ENCODE measurements at places on chromosomes 2 and 18. TPM values are rescaled to one million over a fixed set of nuclear protein-coding genes. Genes with fewer than 3 reads are reported as not detected.
A peak's percentile ranks its signal among the peaks of the same experiment; 100 is the strongest.

Gene CCDC68
- total RNA-seq, result not detected

Gene DNAH7
- total RNA-seq, result 1.2 TPM

Gene LHCGR
- 0.78 TPM for total RNA-seq

Gene NMUR1
- total RNA-seq, result 0.23 TPM

Gene TMBIM1
- 1.6 TPM for total RNA-seq

Gene HSBP1L1
- 6.5 TPM for total RNA-seq

Gene TMEM17
- 3.2 TPM for total RNA-seq

Gene CNDP1
- total RNA-seq, result 0.18 TPM

Gene LIPG
- total RNA-seq, result 34.1 TPM

DNA sequence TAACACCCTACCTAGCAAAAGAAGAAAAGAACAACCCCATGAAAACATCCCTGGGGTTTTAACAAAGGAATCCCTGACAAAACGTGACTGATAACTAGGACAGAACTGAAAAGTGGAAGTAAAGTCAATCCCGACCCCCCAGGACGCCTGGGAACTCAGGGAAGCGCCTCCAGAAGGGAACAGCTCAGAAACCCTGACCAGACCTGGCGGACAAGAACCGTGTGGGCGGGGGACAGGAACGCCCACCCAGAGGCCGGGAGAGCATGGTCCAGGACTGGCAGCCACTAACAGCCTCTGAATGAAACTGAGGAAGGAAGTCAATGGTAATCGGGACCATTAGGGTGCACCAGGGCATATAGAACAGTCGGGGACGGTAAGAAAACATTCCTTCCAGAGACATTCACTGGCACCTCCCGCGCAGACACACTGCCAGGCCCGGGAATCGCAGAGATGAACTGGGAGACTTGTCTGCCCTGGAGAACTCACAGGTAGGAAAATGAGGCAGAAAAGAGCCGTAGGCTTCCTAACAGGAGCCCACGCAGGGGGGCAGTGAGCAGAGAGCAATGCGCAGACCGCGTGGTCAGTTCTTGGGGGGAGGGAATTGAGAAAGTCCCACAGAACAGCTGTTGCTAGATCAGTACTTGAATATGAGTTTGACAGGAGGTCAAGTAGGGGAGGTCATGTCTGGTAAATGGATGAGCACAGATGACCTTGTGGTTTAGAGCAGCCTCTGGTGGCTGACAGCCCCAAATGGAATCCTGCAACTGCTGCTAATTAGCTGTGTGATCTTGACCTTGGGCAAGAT is 1.3 kb upstream of the TBC1D8 start:
- ATAC-seq, result no peak

DNA sequence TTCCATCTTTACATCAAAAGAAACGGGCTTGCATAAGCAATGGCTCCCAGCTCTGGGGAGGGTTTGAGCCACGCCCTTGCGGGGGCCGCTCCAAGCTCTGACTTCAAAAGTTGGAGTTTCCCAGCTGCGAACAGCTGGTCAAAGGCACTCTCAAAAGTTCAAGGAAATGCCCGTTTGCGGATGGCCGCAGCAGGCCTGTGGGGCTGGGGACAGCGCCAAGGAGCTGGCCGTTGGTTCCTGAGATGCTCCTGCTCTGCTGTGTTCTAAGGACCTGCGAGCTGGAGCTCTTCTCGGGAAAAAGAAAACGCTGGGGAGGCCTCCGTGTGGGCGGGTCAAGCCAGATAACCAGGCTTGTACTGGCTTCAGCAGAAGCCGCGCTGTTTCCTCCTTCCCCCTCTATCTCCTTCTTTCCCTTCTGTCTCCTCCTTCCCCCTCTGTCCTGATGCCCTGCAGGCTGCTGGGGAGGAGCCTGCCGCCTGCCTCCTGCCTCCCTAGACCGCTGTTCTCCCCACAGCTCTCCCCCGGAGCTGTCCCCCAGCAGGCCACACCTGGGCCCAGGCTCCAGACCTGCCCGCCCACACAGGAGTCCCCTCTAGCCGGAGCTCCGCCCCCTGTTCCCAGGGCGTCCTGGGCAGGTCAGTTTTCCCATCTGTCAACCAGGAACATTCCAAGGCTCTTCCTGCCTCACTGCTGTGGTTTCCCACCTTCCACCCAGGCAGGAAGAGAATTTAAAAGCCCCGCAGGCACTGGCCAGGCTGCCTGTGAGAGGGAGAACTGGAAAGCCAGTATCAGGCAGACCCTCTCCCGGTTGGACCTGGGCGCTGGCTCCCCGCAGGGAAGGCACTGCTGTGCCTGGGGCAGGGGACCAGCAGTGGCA is 14.1 kb downstream of the KLF11 start:
- ATAC-seq, result peak; percentile 81

GRCh38 chr2:47041891-47042684 is 113.0 kb downstream of the STPG4 start:
- ATAC-seq, result peak; percentile 40

GRCh38 chr18:77042583-77042982 is 90.0 kb downstream of the MBP start:
- ATAC-seq, result no peak

DNA sequence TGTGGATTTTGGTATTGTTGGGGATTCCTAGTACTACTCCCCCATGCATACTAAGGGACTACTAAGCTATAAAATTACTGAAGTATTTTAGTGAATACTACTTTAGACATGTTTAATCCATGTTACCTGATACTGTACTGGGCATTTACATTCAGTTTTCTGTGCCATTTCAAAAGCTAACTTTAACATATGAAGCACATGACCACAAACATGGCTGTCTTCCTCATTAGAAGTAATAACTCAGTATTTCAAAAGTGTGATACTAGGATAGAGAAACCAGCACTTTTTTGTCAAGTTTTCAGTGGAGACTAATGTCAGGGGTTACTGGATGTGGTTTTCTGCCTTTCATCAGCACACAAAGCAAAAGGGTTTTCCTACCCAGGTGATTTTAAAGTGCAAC is 27.9 kb downstream of the WDR33 start:
- no peak for ATAC-seq

DNA sequence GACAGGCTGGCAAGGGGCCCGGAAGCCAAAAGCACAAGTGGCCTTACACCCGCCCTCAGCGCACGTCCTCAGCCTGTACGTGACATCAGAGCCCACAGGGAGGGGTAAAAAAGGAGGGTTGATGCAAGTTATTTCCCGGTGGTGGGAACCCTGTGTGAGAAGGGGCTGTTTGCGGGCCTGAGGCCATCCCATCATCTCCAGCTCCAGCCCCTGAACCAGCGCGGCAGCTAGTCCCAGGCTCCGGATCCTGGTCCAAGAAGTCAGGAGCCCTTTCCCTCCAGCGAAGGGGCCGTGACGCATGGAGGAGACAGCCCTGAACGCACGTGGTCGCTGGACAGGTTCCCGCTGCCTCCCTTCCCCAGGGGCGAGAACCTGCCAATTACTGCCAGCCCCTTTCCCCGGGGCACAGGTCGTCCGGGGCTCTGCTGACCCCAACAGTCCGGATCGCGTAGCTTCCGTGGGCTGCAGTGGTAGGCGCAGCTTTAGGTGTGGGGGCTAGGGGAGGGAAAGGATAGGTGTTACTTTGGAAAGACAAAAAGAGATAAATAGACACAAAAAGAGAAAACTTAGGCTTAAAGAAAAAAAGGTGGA is 1.3 kb upstream of the LRP2 start:
- peak; percentile 20 for ATAC-seq

DNA sequence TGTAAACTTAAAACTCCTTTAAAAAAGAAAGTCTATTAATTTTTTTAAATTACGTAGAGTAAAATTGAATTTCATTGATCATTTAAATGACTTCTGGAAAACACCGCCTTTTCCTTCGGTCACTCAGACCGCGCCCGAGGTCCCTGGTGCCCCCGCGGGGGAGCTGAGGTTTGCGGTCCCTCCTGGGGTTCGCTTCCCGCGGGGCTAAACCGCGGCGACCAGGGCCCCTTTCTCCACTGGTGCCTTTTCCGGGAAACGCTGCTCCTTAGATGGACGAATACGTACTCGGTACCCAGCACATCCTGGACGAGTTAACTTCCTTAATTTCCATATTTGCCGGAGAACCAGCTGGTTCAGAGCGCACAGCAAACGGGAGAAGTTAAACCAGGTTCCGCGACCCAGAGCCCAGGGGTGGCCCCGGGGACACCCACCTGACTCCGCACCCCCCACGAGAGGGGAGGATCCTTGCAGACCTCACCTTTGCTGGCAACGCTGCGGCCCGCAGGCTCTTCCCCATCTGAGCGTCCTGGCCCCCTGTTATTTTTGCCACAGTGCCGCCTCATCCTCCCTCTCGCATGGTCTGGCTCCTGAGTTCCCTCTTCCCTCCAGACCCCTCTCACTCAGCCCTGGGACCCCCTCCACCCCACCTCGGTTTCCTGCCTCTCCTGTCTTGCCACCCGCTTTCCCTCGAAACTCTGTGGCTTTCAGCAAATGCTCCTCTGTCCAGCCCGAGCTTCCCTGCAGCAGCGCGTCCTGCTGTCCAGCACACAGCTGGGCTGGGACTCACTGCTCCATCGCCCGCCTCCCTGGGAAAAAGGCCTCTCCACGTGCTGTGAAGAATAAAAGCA is 420.0 kb upstream of the MYT1L start:
- ATAC-seq, result no peak

DNA sequence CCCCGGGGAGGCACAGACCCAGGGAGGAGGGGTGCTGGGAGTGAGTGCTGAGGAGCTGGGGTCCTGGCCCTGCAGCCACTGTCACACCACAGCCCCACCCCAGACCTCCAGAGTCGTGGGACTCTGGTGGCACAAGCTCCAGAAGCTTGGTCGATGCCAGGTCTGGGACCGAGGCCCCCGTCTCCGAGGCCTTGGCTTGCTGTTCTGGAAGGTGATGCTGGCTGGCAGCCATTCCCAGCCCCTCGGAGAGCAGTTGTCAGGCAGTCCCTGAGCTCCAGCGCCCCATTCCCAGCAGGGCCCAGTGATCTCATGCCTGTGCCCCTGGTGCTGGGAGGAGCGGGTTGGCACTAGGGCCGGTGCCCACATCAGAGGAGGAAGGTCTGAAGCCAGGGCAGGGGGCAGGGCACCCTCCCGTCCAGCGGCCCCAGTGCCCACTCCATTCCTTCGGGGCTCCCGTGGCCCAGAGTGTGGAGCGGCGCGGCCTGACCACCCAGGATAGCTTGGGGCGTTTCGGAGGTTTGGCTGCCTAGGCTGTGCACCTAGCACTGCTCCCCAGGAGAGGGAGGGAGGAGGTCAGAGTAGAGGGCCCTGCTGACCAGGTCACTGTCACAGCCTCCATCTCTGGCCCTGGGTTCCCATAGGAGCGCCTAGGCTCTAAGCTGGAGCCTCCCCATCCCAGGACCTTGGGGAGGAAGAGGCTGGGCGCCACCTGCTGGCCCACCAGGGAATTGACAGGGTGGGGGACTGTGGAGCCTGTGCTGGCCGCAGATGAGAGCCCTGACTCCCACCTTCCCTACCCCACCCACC is 16.8 kb upstream of the ALPI start:
- peak; percentile 66 for ATAC-seq

DNA sequence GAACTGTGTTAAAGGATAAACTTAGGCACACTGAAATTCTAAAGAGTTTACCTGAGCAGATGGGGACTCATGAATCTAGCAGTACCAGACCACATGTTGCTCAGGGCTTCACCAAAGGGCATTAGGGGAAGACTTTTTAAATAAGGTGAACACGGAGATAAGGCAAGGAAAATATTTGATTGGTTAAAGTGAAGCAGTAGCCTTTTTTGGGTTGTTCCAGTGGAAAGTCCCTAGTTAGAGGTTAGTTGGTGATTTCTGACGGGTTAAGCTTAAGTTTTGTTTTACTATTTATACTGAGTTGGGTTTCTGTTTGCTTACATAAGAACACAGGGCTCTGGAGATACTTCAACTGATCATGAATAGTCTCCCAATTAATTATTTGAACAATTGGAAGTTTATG is 722.5 kb downstream of the SOCS6 start:
- no peak for ATAC-seq

GRCh38 chr2:230751062-230751461 is 38.4 kb downstream of the CAB39 start:
- no peak for ATAC-seq

GRCh38 chr2:43084699-43085091 is 141.7 kb downstream of the ZFP36L2 start:
- no peak for ATAC-seq

DNA sequence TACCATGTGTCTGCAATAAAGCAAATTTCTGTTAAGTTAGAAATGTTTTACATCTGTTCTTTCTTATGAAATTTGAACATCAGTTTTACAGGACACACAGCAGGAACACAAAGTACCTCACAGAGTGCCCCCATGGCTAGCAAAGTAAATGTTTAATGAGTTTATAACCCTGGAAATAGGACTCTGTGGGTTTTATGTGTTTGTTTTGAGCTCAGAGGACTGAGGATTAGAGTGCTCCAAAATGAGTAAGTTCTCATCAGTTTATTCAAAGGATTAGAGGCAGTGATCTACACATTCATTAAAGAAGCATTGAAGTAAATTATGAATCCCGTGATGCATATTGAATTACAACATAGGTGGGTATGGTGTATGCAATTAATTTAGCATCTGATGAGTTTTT is 281.8 kb downstream of the GULP1 start:
- no peak for ATAC-seq

- no peak for ATAC-seq
Measured at GRCh38 chr2:96751800-96752199, 8.9 kb upstream of the CNNM4 start.

DNA sequence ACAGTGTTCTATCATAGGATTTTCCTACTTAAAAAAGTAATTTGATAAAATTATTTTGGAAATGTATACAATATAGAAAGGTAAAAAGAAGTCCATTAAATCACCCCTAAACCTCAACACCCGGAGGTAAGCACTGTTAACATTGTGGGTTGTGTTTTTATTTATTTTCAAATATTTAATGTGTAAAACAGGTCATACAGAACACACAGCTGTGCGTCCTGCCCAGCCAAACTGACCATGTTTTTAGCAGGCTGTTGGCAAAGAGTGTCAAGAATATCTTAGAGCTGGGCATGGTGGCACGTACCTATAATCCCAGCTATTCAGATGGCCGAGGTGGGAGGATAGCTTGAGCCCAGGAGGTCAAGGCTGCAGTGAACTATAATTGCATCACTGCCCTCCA is 78.8 kb upstream of the ZNF532 start:
- ATAC-seq, result no peak

- ATAC-seq, result no peak
Measured at GRCh38 chr2:42547446-42548295, 20.8 kb upstream of the MTA3 start.

GRCh38 chr2:42105330-42106256 is 57.8 kb downstream of the PKDCC start:
- peak; percentile 11 for ATAC-seq

GRCh38 chr2:174753038-174753633 is 11.1 kb downstream of the CHRNA1 start:
- ATAC-seq, result no peak

- ATAC-seq, result no peak
Measured at GRCh38 chr2:38416296-38417036, 39.4 kb upstream of the ATL2 start.

GRCh38 chr2:39834426-39834825 is 55.4 kb upstream of the THUMPD2 start:
- ATAC-seq, result no peak

DNA sequence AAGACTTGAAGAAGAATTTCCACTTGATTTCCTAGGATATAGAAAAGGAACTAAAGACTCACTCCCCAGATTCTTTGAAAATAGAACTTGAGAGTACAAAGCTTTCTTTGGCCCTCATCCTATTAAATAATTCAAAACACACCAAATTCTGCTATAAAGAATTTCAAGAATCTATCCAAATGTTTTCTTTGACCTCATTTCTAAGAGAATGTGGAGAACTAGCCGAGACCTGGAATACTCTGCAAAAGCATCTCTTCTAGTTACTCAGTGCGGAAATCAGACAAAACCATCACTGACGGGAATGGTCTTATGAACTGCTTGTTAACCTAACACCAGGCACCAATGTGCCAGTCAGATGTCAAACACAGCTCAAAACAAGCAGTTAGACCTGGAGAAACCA is 44.2 kb upstream of the ARL5A start:
- ATAC-seq, result no peak

- no peak for ATAC-seq
Measured at GRCh38 chr2:37215250-37215649, 16.1 kb downstream of the CEBPZ start.

All from motor neuron (in vitro differentiated cells).